Dermis blood vessel endothelial cell (primary cell): ENCODE measurements at places on chromosomes 5 and 9.

- DNase-seq, result no peak
These were observed 79.2 kb downstream of the PTCH1 start for GRCh38 chr9:95437559-95437958.

DNA sequence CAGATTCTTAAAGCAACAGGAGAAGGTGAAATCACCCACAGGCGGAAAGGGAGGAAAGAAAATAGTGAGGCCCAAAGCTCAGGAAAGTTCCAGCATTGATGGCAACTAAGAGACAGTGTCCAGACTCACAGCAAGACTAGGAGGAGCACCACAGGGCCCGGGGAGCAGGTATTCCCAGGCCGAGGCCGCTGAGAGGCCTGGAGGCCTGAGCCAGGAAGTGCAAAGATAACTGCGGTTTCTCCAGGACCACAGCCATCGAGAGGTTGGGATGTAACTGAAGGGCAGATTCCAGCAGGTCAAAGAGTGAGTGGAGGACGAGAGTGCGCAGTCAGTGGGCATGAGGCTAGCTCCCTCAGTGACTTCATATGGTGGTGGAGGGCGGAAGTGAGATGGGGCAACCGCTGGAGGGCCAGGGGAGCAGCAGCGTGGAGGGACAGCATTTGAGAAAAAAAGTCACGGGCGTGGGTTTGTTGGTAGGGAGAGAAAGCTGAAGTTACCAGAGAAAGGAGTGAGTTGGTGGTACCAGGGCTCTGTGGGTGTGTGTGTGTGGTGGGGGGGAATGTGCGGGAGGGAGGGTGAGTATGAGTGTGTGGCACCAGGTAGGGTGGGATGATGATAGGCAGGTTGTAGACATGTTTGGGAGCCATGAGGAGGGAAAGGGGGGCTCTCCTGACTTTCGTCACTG, 89.7 kb downstream of the PSD2 start:
- DNase-seq, result no peak

GRCh38 chr9:76987594-76988200, 31.8 kb upstream of the FOXB2 start:
- DNase-seq, result peak; percentile 57

- no peak for DNase-seq
These were observed 1.9 kb upstream of the HINT2 start for GRCh38 chr9:35816708-35817107.

GRCh38 chr5:40046792-40047191, 622.0 kb upstream of the DAB2 start:
- DNase-seq, result peak; percentile 83

DNA sequence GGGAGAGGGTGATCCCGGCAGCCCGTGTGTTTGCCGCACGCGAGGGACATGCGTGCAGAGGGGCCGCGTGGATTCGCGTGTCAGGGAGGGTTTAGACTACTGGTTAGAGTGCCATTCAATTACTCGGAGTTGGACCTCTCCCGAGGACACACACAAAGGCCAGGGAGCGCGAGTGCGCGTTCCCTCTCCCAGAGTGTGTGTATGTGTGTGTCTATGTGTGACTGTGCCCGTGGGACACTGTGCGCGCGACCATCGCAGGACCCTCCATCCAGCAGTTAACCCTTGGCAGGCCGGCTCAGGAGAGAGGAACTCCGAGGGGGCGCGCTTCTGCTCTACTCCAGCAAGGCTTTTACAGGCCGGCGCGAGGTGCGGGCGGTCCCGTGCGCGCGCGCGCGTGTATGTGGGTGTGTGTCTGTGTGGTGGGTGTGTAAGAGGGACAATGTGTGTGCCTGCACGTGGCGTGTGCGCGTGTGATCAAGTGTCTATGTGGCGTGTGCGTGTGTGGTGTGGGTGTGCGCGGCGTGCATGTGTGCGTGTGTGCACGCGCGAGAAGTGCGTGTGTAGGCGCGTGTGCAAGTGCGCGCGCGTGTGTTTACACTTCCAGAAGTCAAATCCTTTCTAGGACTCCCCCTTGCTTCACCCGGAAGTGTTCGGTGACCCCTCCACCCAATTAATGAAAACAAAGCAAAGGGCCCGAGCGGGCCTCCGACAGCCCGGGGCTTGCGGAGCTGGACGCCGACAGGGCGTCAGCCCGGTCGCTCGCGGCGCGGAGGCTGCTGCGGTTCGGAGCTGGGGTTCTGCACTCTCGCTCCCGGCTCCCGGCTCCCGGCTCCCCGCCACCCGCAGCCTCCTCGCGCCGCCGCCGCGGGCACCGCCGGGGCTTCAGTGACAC, 75.3 kb upstream of the TBCA start:
- DNase-seq, result peak; percentile 37

DNA sequence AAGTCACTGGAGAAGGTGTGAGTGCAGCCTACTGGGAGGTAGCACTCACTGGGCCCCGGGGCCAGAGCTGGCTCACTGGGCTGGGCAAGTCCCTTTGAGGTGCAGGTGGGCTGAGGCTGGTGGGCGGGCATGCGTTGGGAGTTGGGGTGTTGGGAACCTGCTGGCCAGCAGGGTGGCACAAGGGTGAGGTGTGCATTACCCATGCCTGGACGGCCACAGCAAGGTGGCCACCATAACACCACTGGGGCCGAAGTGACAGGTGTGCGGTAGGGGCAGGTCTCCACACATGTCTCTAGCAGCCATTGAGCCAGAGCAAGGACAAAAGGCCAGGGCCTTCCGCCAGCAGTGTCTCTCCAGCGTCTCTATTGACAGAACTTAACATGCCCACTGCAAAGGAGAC, 22.6 kb downstream of the PRRT1B start:
- DNase-seq, result no peak

DNA sequence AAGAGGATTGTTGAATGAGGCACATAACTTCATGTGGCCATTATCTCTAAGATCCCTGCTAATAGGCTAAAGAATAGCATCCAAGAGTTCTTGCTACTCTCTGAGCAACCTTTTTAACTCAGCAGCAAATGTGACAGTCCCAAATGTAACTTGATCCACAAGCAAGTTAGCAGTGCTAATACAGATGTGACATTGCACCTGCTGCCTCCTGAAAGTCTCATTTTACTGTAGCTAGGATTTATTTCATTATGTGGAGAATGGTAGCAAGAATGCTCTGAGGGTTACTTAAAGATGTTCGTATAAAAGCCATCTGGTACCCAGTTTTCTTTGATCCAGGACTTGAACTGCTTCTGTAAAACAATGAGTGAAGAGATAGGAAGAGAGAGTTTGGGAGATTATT, 45.8 kb downstream of the CDH10 start:
- no peak for DNase-seq

DNA sequence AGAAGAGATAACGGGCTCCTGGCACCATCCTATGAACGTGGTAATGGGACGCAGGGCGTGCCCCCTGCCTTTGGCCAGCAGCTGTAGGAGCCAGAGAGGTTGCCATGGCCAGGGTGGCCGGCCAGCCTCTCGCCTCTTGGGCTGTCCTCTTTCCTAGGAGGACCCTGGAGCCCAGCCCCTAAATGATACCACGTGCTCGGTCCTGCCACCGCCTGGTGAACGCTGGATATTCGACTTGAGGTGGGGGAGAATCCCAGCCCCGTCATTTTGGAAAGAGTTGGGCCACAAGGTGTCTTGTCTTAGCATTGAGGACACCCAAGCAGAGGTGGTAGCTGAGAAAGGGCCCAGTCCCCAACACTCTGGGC, 391 bp upstream of the NRG2 start:
- DNase-seq, result peak; percentile 21

DNA sequence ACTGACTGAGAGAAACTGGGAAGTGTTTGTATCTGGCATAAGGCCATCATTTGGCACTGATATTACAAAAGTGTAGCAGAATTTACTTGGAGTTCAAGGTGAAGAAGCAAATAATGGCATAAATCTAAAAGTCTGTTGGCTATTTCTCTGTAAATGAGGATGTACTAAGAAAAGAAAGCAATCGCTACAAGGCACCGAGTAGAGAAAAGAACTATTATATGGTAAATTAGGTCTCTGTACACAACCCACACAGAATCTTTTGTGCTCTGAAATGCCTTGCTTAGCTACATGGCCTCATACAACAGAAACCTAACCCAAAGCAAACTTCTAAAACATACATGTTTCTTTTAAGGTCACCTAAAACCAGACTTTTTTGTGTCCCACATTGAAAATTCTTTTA, 290.1 kb upstream of the WWC1 start:
- no peak for DNase-seq

DNA sequence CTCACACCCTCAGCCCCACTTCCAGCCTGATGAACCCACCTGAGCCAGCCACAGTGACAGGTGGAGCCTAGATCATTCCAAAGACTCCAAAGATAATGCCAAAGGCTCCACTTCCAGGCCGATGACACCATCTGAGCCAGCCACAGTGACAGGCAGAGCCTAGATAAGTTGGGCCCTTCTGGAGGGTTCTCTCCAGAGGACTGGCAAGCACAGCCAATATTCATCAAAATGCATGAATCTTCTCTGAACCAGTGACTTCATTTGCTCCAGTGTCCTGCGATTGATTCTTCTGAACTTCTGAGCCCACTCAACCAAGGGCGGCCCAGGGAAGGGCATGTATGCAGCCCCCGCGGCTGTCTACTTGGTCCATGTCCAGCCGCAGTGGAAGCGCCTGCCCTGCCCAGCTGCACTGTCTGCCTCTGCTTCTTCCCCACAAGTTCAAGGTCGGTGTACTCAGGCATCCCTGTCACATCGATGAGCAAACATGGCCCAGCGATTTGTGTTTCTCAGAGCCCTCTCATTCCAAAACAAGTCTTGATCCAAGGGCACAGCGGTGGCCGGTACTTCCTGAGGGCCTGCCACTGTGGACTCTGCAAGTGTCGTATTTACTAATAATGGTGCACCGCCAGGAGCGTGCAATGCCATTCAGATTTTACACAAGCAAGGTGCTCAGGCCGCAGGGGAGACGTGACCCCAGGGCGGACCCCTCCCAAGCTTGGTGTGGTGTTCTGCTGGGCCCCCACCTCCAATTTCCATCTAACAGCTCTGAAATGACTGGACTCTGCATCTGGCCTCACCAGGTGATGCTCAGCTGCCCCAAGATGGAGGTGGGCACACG, 107.0 kb downstream of the VAV2 start:
- DNase-seq, result no peak

GRCh38 chr5:73295447-73295846, 122.5 kb downstream of the TMEM174 start:
- peak; percentile 40 for DNase-seq

DNA sequence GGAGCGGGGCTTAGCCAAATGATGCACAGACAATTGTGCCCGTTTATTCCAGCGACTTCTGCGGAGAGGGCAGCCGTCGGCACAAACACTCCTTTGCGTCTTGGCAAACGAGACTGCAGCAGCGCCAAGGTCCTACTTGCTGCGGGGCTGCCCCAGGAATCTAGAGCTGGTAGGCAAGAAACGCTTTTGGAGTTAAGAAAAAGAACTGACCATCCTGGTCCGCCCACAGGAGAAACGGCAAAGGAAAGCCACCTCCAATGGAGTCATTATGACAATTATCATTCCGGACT, 2.3 kb downstream of the RXFP3 start:
- DNase-seq, result no peak

DNA sequence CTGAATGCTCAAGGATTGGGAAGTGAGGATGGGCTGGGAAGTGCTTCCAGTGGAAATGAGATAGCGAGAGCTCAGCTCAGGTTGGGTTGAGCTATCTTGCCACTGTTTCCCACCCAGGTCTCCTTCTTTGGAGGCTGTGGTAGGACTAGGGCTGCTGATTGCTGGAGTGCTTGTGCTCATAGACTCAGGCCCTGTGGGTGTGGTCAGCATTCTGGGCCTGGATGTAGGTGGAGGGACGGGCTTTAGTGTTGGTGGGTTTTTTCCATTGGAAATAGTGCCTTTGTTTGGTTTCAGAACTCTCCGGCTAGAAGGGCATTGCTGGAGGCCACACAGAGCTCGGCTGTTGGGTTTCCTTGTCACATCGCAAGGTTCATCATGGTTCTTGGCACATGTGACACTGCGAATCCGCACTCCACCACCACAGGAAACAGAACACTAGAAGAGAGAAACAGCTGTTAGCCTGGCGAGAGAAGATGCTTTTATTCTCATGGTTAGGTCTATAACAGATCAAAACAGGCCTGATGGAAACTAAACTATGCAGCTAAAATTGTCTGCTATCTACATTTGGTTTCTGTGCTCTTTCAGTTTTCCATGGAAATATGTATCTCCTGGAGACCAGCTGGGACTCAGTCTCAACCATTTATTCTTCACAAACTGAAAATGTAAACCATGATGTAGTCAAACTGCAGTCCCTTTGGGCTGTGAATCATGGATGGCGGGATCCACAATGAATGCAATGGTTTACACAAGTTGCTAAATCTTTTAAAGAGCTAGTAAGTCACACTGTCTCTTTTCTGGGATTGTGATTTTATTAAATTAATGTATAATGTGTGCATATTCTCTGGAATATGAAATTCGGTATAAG, 136.2 kb downstream of the TARS1 start:
- no peak for DNase-seq

DNA sequence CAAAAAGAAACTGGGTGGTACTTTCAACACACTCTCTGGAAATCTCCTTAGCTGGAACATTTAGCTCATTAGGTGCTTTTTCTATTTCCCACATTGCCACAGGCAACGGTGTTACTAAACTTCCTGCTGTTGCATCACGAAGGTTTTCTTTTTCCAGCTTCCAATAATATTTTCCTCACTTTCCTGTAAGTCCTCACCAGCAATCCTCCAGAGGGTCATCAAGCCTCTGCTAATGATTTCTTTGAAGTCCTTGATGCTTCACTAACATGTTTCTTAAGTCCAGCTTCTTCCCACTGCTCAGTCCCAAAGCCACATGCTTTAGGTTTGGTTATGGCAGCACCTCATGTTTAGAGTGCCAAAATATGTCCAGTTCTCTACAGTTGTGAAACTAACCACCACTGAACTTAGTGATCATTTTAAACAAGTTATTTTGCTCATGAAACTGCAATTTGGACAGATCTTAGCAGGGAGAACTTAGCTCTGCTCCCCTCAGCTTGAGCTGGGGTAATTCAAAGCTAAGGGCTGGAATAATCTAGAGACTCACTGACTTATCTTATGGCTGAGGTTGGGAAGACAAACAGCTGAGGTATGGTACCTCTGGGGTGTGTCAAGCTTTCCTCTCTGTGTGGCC, 39.9 kb upstream of the RETREG1 start:
- DNase-seq, result peak; percentile 61

DNA sequence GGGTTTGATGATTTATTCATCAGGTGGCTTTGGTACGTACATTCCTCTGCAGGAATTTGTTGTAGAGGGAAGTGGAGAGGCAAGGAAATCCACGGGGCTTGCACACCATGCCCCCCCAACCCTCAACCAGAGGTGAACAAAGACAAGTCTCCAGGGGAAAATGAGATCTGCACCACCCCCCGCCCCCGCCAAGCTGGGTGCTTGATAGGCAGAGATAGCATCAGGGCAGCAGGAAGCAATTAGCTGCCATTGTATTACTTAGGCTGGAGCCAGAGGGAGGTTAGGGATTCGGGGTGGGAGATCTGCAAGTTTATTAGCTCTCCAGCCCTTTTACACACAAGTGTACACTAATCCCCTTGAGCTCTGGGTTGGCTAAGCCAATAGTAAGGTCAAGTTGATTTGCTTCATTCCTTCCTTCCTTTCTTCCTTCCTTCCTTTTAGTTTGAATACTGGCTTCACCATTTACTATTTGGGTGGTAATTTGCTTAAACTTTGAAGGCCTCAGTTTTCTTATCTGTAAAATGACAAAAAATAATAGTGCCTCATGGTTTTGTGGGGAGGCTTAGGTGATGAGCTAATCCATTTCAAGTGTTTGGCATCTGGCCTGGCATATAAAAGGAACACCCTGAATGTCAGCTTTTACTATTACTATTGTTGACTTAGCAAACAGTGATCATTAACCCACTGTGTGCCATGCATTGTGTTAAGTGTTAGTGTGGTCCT, 34.1 kb downstream of the SPRY4 start:
- DNase-seq, result peak; percentile 63
